ENCODE measurements at places on chromosomes 7 and 10. TPM values are rescaled to one million over a fixed set of nuclear protein-coding genes. Genes with fewer than 3 reads are reported as not detected.

DNA sequence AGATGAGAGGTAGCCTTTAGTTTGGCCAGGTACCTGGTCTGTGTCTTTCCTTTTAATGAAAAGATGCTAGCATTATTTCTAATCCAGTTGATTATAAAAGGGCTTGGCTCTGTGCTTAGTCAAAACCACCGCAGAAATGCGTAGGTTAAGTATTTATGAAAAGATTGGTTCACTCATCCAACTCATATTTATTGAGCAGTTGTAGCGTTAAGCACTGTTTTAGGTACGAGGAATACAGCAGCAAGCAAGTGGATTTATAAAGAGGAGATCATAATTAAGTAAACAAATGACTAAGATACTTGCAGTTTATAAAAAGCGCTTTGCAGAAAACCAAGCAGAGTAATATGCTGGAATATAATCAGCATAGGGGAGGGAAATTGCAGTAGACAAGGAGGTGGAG is 129.8 kb downstream of the PPP1R17 start:
- H3K27me3 ChIP-seq = no peaks in the 10 kb centered on the region
- H3K4me1 ChIP-seq = peaks cover under 1% of the 10 kb centered on the region
- H3K27ac ChIP-seq = no peak overlapping the region
- no peak for DNase-seq

GRCh38 chr10:24272374-24272773 is 63.4 kb downstream of the KIAA1217 start:
- H3K36me3 ChIP-seq = no peaks in the 10 kb centered on the region
- DNase-seq = no peak
- H3K27me3 ChIP-seq = no peaks in the 10 kb centered on the region
- H3K4me1 ChIP-seq = no peaks in the 10 kb centered on the region
- no peak overlapping the region for H3K4me3 ChIP-seq

The CALML5 gene
- total RNA-seq = not detected

DNA sequence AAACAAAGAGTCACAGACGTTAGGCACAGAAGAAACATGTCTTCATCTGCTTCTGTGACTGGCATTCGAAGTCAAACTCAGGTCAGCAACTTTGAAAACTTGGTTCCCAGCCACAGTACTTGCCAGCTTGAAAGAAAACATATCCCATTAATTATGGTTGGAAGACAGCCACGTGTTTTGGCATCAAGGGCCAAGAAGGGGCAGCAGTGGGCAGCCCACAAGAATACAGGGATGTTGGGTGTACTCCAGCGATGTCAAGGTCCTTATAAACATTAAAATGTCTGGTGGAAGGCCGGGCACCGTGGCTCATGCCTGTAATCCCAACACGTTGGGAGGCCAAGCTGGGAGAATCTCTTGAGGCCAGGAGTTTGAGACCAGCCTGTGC is 29.5 kb downstream of the JCAD start:
- no peak overlapping the region for H3K27ac ChIP-seq
- H3K36me3 ChIP-seq = no peaks in the 10 kb centered on the region
- H3K4me1 ChIP-seq = no peaks in the 10 kb centered on the region

DNA sequence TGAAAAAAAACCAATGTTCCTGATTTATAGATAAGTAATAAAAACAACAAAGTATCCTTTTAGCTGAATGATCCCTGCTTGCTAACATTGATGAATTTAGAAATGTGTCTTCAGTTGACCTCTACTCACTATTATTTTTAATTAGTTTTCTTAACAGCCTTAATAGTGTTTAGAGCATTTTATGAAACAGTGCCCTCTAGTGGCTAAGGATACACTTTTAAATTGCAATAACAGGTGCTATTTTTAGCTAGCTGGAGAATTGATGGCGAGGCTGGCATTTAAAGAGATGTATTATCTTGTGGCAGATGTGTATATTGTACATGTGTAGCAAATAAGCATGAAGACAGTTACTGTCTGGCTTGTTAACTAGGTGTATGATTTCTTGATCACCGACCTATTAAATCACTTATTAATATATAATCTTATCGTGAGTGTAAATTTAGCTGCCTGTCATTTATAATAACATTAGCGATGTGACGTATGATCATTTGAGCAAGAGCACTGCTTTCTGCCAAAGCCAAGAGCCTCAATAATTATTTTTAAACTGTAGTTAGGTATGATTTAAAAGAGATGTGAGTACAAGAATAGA is 451.9 kb downstream of the DPP6 start:
- no peak overlapping the region for H3K4me3 ChIP-seq
- no peaks in the 10 kb centered on the region for H3K4me1 ChIP-seq
- no peak for DNase-seq
- H3K27me3 ChIP-seq = peaks cover 2% of the 10 kb centered on the region
- H3K27ac ChIP-seq = no peak overlapping the region

DNA sequence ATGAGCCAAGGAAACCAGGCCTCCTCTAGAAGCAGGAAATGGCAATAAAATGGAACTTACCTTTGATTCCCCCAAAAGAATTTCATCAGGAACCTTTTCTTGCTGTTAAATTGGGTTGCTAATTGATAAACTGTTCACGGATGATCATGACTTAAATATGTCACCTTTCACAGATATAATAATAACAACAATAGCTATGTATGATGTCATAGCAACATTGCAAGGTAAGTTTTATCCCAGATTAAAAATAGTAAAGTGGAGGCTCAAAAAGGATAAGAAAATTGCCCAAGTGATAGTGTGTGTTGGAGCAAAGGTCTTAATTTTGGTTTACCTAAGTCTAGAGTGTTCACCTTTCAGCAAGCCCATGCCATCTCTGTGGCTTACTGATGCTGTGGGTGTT is 357.6 kb upstream of the CELF2 start:
- H3K4me1 ChIP-seq = no peaks in the 10 kb centered on the region
- no peak overlapping the region for H3K27ac ChIP-seq
- no peaks in the 10 kb centered on the region for H3K36me3 ChIP-seq
- H3K4me3 ChIP-seq = no peak overlapping the region

The ITIH5 gene
- 0.29 TPM for total RNA-seq

DNA sequence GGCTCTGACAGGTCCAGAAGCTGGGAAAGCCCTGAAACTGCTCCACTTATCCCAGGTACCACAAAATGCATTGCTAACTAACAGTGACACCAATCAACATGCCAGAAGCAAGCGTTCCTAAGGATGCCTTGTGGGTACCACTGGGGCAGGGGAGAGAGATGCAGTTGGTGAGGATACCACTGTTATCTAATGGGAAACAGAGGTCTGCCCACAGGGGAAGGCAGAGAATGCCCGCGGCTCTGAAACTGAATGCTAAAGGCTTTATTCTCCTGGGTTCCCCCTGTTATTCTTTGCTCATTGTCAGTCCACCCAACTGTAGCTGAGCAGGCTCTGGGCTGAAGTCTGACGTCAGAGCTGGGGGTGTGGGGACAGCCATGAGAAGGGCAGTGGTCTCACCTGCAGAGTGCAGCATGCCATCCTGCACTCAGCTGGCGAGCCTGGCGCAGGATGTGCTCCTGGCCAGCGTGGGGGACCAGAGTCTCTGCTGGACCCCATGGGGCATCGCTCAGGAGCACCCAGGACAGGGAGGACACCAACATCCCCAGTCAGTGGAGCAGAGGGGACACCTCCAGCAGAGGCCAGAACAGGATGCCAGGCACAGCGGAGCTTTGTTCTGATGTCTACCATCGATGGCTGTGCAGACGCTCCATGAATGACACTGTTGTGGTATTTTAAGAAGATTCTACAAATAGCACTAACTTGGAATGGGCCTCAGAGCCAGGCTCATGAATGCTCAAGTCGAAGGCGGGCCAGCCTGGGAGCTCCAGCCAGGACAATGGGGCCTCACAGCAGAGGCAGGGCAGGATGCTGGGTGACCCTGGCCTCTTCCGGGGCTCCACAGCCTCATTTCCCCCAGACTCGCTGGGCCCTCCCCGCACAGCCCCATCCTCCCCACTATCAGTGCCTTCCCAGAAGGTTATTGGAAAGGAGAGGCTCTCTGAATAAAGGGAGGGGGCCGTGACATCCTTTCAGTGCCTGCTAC is 95.8 kb downstream of the ARHGAP22 start:
- H3K4me1 ChIP-seq = peaks cover 9% of the 10 kb centered on the region
- no peaks in the 10 kb centered on the region for H3K27me3 ChIP-seq
- H3K36me3 ChIP-seq = peaks cover 2% of the 10 kb centered on the region
- no peak overlapping the region for H3K4me3 ChIP-seq

The SRI gene
- total RNA-seq = 179 TPM

- no peak for DNase-seq
- no peak overlapping the region for H3K27ac ChIP-seq
- no peak overlapping the region for H3K4me3 ChIP-seq
- H3K36me3 ChIP-seq = peaks cover 8% of the 10 kb centered on the region
These were observed 211.9 kb upstream of the ETV1 start for GRCh38 chr7:14201353-14201752.

The SFTPA1 gene
- not detected for total RNA-seq

GRCh38 chr10:72819053-72819452 is 74.5 kb upstream of the OIT3 start:
- no peak overlapping the region for H3K27ac ChIP-seq
- no peak for DNase-seq
- H3K4me1 ChIP-seq = no peaks in the 10 kb centered on the region
- no peaks in the 10 kb centered on the region for H3K27me3 ChIP-seq
- no peaks in the 10 kb centered on the region for H3K36me3 ChIP-seq
- H3K4me3 ChIP-seq = no peak overlapping the region

The SMO gene
- total RNA-seq = 5.9 TPM

DNA sequence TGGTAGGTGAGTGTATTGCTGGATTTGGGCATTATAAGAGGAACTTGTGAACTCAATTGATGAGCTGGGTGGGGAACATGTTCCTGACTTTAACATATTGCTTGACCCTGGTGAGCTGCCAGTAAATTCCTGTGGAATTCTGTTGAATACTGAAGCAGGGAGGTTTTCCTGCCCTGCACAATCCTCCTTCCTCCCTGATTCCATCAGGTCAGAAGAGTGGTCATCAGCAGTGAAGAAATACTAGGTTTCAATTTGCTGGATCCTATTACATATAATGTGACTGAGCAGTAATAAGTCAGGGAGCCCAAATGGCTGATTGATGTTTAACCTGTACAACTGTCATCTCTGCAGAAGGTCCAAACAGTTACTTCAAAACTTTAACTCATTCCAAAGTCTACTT is 581.2 kb downstream of the SUGCT start:
- H3K4me3 ChIP-seq = no peak overlapping the region
- DNase-seq = no peak
- no peaks in the 10 kb centered on the region for H3K36me3 ChIP-seq
- no peak overlapping the region for H3K27ac ChIP-seq

- H3K27ac ChIP-seq = no peak overlapping the region
- H3K4me1 ChIP-seq = peaks cover 27% of the 10 kb centered on the region
- no peak for DNase-seq
- no peak overlapping the region for H3K4me3 ChIP-seq
- no peaks in the 10 kb centered on the region for H3K36me3 ChIP-seq
These were observed 199.1 kb upstream of the LYZL2 start for GRCh38 chr10:30828680-30829079.

DNA sequence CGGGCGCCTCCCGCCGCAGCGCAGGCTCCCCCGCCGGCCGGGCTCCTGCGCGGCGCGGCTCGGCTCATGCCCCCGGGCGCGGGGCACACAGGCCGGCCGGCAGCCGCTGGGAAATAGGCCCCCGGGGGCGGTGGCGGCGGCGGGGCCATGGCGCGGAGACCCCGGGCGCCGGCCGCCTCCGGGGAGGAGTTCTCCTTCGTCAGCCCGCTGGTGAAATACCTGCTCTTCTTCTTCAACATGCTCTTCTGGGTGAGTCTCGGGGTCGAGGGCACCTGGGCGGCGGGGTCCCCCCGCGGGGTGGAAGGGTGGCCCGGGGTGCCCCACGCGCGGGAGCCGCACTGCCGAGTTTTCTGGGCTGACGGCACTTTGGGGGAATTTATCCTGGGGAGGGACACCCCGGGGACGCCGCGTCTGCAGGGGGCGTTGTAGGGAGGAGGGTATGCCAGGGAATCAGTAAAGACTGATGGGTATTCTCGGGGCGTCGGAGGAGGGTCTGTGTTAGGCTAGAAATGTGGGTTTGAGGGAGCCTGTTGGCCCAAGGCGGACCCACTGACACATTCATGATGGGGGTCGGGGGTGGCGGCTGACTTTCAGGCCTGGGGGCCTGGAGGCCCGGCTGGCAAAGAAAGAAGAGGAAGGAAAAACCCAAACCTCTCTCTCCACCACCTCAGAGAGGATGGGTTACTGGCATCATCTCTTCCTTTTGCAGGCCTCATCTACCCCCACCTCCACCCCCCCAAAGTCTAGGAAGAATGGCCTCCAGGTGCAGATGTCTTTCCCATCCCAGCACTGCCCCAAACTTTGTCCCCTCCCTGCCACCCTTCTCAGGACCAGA is 544 bp downstream of the TSPAN33 start:
- DNase-seq = no peak
- peaks cover 11% of the 10 kb centered on the region for H3K4me1 ChIP-seq
- no peak overlapping the region for H3K27ac ChIP-seq
- H3K36me3 ChIP-seq = no peaks in the 10 kb centered on the region

DNA sequence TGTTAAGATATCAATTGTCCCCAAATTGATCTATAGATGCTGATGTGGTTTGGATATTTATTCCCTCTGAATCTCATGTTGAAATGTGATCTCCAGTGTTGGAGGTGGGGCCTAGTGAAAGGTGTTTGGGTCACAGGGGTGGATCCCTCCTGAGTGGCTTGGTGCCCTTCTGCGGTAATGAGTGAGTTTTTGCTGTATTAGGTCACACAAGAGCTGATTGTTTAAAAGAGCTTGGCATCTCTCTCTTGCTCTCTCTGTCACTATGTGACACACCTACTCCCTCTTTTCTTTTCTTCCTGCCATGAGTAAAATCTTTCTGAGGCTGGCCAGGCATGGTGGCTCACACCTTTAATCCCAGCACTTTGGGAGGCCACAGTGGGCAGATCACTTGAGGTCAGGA is 98.2 kb upstream of the KAT6B start:
- DNase-seq = no peak
- H3K36me3 ChIP-seq = no peaks in the 10 kb centered on the region
- no peaks in the 10 kb centered on the region for H3K27me3 ChIP-seq
- H3K4me3 ChIP-seq = no peak overlapping the region

The AVPI1 gene
- 4.5 TPM for total RNA-seq

DNA sequence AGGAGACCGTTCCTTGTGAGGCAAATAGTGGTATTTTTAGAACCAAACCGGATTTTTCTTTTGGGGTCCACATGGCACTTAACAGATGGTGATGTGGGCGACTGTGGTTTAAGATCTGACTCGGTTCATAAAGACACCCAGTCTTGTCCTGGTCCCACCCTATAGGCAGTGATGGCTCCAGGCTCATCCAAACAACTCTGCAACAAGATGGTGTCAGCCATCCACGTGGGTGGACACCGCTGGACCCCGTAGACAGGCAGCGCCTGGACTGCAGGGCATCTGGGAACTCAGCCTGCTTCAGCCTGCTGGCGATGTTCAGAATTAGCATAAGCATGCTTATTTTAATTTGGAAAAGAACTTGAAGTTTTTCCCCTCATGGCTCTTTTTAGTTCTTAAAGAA is 258.4 kb upstream of the FZD1 start:
- no peak overlapping the region for H3K27ac ChIP-seq
- peaks cover 11% of the 10 kb centered on the region for H3K36me3 ChIP-seq
- peaks cover 2% of the 10 kb centered on the region for H3K27me3 ChIP-seq
- no peak overlapping the region for H3K4me3 ChIP-seq
- no peak for DNase-seq

Measured in glutamatergic neuron (in vitro differentiated cells).